ENCODE measurements at places on chromosomes 12 and 14. TPM values are rescaled to one million over a fixed set of nuclear protein-coding genes. Genes with fewer than 3 reads are reported as not detected.

DNA sequence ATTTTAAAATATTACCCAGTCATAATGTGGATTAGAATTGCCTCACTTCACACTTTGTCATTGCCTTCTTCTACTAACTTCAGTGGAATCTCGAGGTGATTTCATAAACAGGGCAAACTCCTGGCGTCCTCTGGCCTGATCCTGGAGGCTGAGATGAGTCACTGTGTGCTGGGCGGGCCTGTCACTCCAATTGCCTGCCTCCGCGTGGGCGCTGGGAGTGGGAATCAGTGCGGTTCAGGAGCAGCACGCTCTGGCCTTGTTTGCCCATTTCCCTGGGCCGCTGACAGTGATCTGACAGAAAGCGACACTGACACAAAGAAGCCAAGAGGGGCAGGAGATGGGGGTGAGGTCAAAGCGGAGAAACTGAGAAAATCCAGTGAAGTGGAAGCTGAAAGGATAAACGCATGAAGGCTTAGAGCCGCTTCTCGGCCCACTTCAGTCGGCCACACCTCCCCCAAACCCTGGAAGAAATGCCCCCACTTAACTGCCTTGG is 29.7 kb downstream of the LGR5 start:
- DNase-seq, result peak; percentile 42

DCAF5 gene
- 47.3 TPM for total RNA-seq

PLA2G1B gene
- 1.2 TPM for total RNA-seq

ERP27 gene
- total RNA-seq, result 3.2 TPM

RPL10L gene
- not detected for total RNA-seq
